ENCODE measurements at places on chromosomes 4 and X. TPM values are rescaled to one million over a fixed set of nuclear protein-coding genes. Genes with fewer than 3 reads are reported as not detected.

ARHGAP24 gene
- total RNA-seq, result 1.4 TPM

DNA sequence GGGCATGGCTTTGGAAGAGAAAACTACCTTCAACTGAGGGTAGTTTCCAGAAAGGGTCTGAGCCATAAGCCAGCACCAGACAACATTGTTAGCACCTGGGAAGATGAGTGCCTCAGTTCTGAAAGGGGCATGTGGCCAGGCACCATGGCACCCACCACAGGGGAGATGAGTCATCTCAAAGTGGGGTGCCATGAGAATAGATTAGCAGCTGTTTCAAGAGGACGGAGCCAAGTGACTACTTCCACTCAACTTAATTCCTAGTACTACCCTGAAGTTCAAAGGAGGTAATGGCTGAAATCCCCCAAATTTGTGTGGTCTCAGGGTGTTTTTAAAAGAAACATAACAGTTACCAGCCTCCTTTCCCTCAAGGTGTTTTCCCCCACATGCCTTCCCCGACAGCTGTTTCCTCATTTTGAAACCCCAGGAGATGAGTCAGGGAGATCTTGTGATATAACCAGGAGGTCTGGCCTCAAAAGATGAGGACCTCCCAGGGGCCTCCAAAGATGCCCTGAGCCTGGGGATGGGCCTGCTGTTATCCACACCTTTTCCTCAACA lies 27.8 kb upstream of the FTHL17 start:
- DNase-seq, result no peak

- peak; percentile 46 for DNase-seq
Measured at GRCh38 chr4:972651-973424, 531 bp downstream of the DGKQ start.

- DNase-seq, result no peak
Measured at GRCh38 chrX:129833153-129833990, 10.3 kb downstream of the ZDHHC9 start.

- DNase-seq, result peak; percentile 45
Measured at GRCh38 chr4:108247387-108248049, 78.8 kb upstream of the LEF1 start.

DNA sequence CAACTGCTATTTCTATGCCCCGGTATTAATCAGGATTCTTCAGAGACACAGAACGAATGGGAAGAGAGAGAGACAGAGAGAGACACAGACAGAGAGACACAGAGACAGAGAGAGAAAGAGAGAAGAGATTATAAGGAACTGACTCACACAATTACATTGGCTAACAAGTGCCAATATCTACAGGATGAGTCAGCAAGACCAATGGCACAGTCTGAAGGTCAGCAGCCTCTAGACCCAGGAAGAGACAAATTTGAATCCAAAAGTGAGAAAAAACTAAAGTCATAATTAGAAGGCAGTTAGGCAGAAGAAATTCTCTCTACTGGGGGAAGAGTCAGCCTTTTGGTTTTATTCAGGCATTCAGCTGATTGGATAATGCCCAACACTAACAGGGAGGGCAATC lies 187.3 kb downstream of the MAB21L2 start:
- no peak for DNase-seq

DNA sequence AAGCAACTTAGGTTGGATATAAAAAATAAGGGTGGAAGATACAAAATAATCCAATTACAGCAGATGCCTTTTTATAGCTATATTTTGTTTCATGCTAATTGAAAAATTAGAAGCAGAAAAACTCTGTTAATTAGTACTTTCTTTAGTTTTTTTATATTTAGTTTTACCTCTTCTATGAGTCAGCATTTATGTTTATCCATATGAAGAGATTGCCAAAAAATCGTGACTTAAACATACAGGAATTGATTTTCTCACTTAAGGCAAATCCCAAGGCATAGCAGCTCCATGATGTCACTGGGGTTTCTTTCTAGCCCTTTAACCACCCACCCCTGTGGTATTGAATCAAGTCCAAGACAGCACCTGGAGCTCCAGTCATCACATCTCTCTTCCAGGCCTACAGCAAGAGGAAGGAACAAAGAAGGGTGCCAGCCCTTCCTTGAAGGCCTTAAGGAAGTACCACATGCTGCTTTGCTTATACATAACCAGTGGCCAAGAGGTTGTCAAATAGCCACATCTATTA lies 365.8 kb upstream of the TENM3 start:
- no peak for DNase-seq
